Neural crest cell (in vitro differentiated cells): ENCODE measurements at places on chromosomes 11 and 22. TPM values are rescaled to one million over a fixed set of nuclear protein-coding genes. Genes with fewer than 3 reads are reported as not detected.

Gene IL10RA
- 0.37 and 0.48 TPM in 2 replicates for total RNA-seq

DNA sequence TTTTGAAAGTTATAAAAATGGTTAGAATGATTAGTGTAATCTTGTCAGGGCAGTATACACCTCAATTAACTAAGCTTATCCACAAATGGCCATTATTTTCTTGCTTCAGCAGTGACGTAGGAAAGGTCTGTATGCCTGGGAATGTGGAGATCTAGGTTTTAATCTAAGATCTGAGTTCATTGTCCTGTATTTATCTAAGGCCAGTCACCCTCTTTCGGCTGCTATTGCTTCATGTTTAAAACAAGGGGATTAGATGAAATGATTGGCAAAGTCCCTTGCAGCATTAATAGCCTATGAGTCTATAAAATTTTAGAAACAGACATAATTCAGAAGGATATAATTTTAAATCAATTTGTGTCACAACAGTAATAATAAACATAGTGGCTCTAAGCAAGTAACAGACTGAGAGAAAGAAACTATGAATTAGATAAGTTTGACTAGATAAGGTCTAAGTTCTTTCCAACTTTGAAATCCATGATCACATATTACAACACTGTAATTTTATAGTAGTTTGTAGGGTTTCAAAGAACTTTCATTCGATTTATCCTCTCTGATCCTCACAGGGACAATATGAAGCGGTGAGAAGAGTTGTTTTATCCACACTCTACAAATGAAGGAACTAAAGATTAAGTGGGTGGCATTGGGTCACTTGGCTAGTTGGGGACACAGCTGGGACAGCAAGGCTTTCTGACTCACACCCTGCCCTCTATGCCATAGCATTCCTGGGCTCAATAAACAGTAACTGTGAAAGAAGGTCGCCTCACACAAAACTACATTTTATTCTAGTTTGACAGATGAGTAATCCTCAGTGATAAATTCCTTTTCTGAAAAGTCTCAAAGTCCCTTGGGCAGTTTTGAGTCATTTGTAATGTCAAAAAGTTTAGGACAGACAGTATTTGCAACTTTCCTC is 60.6 kb upstream of the RDX start:
- DNase-seq: no peak

Gene TSKU
- 27.5 and 28.3 TPM in 2 replicates for total RNA-seq

GRCh38 chr11:70078095-70078780 is at the start of gene ANO1:
Gene ANO1 (plus strand): TSS chr11:70078317. CDS start chr11:70078607, 290 bp downstream.
- DNase-seq: no peak

- DNase-seq: no peak
Measured at GRCh38 chr11:68677432-68677831, 6.9 kb upstream of the GAL start.

Gene C22orf31
- total RNA-seq: not detected in 2 replicates

- DNase-seq: no peak
Measured at GRCh38 chr11:104118105-104118744, 45.7 kb downstream of the PDGFD start.

DNA sequence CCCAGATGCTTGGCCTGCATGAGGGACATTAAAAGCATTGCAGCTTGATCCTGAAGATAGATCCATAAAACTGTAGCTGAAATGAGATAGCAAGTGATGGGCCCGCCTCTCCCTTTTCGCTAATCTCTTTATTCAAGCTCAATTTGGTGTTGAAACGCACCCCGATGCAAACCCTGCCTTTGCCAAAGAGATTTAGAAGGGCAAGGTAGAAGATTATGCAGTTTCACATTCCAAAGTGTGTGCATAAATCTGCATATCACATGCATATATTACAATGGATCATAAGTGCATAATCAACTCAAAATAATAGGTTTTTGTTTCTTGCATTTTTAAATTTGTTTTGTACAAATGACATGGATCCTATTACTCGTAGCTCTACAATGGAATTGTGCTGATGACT is 80.1 kb upstream of the SHANK2 start:
- DNase-seq: no peak

Gene APOBEC3B
- 12.3 and 14.5 TPM in 2 replicates for total RNA-seq

- DNase-seq: no peak
Measured at GRCh38 chr11:109132539-109132938, 289.5 kb upstream of the C11orf87 start.

Gene APOL5
- total RNA-seq: not detected in 2 replicates

DNA sequence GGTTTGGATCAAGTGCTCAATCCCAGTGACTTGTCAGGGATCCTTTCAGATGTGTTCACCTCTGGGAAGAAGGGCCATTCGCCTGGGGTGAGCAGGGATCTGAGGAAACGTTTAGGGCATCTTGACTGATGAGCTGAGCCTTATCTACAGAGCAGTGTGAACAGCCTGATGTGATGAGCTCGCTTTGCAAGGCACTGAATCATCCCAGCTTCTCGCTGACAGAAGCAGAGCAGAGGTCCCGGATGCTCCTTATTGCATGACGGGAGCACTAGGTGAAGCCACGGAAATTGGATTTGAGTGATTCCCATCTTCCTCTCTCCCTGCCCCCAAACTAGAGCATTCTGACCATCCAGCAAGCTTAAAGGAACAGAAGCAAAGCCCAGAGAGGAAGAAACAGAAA is 46.5 kb downstream of the SEZ6L start:
- no peak for DNase-seq

GRCh38 chr11:113715882-113716625 is 9.9 kb upstream of the TMPRSS5 start:
- no peak for DNase-seq

- no peak for DNase-seq
Measured at GRCh38 chr11:74001822-74002286, 7.0 kb downstream of the UCP3 start.

- DNase-seq: no peak
Measured at GRCh38 chr11:12420040-12420439, 42.7 kb downstream of the PARVA start.

DNA sequence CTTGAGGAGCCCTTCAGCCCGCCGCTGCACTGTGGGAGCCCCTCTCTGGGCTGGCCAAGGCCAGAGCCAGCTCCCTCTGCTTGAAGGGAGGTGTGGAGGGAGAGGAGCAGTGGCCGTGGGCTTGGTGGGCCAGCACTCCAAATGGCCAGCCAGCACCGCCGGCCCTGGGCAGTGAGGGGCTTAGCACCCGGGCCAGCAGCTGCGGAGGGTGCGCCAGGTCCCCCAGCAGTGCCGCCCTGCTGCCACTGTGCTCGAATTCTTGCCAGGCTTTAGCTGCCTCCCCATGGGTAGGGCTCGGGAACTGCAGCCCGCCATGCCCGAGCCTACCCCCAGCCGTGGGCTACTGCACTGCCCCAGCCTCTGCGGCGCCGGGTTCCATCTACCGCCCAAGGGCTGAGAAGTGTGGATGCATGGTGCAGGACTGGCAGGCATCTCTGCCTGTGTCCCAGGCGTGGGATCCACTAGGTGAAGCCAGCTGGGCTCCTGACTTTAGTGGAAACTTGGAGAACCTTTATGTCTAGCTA is 82.7 kb downstream of the KCNA4 start:
- no peak for DNase-seq

DNA sequence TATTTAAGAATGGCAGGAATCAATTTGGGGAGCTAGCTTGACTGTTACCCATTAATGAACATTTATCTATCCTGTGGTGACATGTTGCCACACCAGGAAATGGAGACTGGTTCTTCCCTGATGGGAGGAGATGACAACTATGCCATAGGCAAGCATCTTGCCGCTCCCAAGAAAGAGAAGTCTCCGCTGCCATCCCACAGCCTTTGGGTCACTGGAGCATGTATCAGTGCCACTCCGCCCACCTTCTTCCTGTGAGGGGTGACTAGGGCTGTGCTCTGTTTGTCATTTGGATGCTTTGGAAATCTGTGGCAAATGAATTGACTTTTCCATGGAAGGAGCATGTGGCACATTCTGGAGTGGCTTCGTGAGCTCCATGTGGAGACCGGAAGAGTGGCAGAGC is 6.5 kb downstream of the STIP1 start:
- no peak for DNase-seq

Gene MS4A7
- not detected in 2 replicates for total RNA-seq

- no peak for DNase-seq
Measured at GRCh38 chr11:106957030-106957482, 61.2 kb downstream of the GUCY1A2 start.

Gene NCR3LG1
- total RNA-seq: 18.8 and 20.9 TPM in 2 replicates

Gene IMMP1L
- total RNA-seq: 54.0 and 64.6 TPM in 2 replicates

- no peak for DNase-seq
Measured at GRCh38 chr11:34203377-34203871, 98.0 kb downstream of the NAT10 start.

- no peak for DNase-seq
Measured at GRCh38 chr11:54930930-54931329, 224.3 kb downstream of the OR4A5 start.

DNA sequence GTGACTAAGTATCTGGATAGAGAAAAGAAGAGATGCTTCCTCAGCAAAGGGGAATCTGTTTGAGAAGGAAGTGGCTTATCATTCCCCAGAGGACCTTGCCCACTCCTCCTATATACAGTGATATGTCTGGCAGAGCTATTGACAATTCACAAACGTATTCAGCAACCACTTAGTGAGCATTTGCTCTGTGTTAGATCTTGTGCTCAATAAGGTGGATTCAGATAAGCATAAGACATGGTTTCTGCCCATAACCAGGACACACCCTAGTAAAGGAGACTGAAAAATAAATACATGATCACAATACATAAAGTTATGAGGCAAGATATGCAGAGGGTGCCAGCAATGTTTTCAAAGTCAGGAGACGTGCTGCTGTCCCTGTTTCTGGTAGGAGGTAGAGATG is 1.4 kb downstream of the TMEM9B start:
- DNase-seq: no peak

DNA sequence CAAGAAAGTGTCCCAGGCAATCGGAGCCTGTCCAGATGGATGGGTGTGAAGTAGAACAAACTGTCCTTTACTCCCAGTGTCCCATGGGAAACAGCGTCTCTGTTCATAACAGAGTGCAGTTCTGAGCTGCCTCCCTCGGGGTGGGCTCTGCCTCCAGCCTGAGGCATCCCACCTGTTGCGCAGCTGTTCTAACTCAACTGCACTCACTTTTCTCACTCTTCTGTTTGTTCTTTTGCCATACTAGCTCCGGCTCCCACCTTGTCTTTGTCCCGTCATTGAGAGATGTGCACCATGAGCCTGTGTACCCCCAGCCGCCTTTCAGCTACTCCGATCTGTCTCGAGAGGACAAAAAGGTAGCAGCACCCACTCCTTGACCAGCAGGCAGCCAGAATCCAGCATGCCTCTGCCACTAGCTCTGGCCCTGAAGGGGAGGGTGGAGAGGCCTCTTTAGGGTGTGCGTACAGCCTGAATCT is 20.7 kb upstream of the CDC42EP2 start:
- no peak for DNase-seq

DNA sequence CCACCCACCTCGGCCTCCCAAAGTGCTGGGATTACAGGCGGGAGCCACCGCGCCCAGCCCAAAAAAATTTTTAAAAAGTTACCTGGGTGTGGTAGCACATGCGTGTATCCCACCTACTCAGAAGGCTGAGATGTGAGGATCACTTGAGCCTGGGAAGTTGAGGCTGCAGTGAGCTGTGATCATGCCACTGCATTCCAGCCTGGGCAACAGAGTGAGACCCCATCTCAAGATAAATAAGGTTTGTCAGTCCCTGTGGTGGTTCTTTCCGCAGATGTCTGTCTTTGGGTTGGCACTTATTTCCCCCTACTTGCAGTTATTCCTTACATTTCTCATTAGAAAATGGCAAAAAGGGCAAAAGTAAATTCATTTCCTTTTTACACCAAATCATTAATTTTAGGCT is 8.0 kb downstream of the MARK2 start:
- no peak for DNase-seq

DNA sequence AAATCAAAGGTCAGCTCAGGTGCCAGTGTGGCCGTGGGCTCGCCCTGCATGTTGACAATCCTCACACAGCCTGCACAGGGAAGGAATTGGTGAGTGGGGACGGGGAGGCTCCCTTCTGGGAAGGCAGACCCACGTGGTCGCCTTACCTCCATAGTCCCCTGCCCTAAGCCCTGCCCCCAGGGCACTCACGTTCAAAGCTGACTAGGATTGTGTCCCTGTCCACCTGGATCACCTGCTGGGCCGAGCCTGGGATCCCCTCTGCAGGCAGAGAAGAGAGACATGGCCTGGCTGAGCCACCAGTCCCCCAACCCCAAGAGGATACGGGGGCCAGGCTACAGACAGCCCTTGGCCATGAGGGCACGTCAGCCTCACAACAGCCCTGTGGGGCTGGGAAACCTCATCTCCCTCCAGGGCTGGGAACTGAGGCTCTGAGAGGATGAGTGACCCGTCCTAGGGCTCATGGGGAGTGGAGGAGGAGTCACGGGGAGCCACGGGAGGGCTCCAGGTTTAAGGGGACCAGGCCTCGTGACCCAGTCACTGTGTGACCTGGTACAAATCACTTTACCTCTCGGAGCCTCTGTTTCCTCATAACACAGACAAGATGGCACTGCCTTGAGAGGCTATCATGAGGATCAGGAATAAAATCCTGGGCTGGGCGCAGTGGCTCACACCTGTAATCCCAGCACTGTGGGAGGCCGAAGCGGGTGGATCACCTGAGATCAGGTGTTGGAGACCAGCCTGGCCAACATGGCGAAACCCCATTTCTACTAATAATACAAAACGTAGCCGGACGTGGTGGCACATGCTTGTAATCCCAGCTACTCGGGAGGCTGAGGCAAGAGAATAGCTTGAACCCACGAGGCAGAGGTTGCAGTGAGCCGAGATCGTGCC is 12.1 kb upstream of the SF1 start:
- no peak for DNase-seq

Gene GDPD4
- total RNA-seq: not detected in 2 replicates

- DNase-seq: no peak
Measured at GRCh38 chr11:19984048-19984742, 176.1 kb downstream of the DBX1 start.

DNA sequence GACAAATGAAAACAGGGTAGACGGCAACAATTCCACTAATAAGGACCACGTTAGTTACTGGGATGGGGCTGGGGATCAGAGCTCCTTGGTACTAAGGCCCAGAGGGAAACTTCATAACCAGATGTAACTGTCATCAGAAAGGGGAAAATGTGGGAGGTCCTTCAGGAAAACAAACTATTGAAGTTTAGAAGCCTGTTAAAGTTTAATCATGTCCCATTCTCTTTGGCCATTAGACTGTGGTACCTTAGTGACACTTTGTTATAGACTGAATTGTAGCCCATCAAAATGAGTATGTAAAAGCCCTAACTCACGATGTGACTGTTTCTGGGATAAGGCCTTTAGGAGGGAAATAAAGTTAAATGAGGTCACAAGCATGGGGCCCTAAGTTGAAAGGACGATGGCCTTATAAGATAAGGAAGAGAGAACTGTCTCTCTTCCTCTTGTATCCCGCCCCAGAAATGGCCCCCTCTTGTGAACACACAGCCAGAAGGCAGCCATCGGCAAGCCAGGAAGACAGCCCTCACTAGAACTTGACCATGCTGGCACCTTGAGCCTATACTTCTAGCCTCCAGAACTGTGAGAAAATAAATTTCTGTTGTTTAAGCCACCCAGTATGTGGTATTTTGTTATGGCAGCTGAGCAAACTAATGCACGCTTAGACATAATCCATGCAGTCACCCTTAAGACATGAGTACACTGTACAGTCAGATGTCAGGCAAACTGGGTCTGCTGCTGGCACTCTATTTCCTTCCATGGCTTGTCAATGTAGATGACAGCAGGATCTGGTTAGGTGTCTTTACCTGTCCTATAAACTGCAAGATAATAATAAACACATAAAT is 26.9 kb upstream of the USP47 start:
- no peak for DNase-seq
